Left kidney (tissue), 8 donors: ENCODE measurements at places on chromosomes 16 and 17. TPM values are rescaled to one million over a fixed set of nuclear protein-coding genes. Genes with fewer than 3 reads are reported as not detected.

DNA sequence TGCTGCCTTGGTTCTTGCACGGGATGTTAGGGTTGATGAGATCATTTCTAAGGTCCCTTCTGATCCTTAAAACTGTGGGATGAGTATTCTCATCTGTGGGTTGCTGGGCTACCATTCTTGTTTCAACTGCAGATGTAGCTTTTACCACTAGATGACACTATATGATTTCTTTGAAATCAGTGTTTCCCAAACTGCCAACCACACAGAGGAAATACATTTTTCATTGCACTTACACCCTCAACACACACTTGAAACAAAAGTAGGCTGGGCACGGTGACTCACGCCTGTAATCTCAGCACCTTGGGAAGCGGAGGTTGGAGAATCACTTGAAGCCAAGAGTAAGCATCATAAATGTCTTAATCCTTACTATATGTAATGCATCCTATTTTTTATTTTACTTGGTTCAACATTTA is 15.3 kb downstream of the LCMT1 start:
- no peak for DNase-seq

- DNase-seq, result no peak
Measured at GRCh38 chr16:6195966-6196365, 1098.4 kb upstream of the EEF2KMT start.

RHBDL3 gene
- 1.5 TPM for polyA plus RNA-seq

GRCh38 chr16:85664580-85665372 is 24.0 kb downstream of the GINS2 start:
- no peak for DNase-seq

MEIOB gene
- polyA plus RNA-seq, result 3.2 TPM

DNA sequence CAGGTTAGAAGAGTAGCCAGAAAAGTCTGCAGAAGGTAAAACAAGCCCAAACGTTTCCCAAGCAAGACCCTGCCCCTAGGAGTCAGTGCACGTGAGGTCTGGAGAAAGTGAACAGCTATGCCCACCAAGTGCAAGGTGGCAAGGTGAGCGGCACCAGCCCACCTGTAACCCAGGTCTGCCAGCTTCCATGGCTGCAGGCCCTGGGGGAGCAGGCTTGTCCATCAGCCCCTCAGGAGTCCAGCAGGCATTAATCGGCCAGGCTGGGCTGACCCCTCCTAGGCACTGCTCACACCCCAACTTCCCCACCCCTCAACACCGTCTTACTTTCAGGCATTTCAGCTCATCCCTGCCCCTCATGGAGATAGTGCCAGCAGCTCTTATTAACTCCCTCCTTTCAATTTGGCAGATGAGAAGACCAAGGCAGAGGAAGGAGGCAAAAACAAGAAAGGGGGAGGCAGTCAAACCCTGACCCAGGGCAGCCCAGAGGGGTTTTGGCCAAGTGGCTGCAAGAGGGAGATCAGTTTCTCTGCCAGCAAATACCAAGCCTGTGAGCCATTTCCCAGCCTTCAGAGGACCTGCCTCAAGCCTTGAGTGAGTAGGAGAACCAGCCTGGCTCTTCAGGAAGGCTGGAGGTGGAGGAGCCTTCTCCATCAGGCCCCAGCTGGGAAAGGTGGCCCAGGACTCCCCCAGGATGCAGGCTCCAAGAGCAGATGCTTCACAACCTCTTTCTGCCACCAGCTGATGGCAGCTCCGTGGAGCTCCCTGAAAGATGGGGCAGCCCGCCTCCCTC is 14.7 kb downstream of the BEAN1 start:
- DNase-seq, result no peak

GRCh38 chr16:10878328-10878643 is 1.3 kb downstream of the CIITA start:
- DNase-seq, result no peak
